ENCODE measurements at places on chromosomes 6 and 20.
A peak's percentile ranks its signal among the peaks of the same experiment; 100 is the strongest.

DNA sequence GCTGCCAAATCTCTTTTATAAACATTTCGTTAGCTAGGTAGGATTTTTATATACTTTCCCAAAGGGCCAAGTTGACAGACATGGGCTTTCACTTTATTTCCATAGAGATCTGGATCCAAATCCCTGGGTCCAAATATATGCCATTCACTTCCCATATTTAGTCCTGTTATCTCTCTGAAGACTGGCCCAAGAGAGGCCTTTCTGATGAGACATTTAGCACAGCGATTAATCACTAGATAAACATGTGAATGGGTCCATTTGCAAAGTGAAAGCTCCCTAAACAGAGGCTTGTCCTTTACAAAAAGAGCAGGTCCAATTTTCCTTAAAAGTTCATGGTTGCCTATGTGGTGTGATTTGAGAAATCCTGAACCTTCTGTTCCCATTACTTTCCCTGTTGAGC is 132.6 kb downstream of the TRMT11 start:
- no peak for DNase-seq

DNA sequence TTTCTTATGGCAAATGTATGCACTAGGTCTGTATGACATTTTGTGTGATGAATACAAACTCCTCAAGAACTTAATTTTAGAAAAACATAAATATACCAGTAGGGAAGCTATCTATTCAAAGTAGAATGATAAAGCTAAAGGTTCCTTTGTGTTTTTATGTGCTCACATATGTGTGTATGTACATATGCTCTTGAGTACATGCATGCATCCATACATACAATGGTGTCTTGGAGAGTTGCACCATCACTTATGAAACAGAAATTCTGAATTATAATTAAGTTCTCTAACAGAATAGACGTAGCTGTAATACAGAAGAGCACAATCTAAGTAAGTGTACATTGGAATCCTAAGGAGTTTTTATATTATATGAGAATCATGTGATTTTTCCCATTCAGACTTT is 2.3 kb downstream of the NKAIN2 start:
- DNase-seq, result no peak

DNA sequence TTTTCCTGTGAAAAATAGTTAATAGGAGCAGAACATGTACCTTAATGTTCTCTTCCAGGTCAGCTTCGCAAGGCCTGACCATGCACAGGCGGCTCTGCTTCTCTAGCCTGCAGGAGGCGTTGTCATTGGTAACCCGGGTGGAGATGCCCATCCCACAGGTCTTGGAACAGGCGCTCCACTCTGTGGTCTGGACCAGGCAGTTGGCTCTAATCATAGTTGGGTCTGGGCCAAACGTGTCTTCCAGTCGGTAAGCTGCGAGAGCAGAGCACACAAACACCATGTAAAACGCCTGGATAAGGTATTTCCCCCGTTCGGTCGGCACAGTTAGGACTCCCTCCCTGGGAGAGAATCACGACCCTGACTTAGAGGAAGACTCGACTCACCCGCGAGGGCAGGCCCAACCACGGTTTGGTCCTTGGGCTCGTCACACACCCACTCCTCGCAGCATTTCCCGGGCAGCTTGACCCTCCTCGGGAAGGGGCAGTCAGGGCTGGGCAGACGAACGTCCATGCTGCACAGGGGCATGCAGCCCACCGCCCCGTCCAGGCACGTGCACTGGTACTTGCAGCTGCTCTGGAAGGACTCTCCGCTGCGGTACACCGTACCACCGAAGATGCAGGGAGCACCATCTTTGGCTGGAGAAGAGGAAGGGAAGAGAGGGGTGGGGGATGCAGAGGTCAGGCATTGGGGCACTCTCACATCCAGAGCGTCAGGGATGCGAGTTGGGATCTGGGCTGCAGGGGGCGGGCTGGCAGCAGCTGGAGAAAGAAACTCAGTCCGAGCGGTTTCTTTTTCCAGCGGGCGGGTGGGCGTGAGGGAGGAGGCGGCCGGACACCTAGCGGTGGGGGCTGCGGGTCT is 1.0 kb downstream of the CCN2 start:
- no peak for DNase-seq

- no peak for DNase-seq
These were observed 151.5 kb downstream of the QKI start for GRCh38 chr6:163566056-163566455.

- no peak for DNase-seq
These were observed 19.9 kb upstream of the MUC21 start for GRCh38 chr6:30963641-30964040.

DNA sequence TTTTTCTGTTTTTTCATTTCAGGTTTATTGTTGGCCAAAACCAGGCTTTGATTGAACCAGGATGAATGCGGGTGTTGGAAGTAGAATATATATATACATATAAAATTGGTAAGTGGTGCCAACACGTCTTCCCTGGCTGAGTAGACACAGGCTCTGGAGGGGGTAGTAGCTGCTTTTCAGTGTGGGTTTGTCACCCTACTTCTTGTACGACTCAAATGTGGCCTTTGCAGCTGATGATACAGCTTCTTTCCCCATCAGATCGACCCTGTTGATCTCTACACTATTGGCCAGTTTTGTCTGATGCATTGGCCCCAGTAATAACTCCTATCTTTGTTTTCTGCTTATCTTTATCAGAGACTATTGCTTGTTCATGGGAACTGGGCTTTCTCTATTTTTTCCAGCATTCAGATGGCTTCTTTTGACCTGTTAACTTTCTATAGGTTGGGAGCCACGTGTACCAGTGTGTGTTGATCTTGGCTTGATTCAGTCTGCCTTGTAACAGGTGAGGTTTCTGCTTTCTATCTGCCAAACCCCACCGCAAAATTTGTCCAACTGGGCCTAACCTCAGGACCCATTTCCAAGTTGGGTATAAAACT is 2.7 kb upstream of the ZNFX1 start:
- DNase-seq, result no peak

- no peak for DNase-seq
These were observed 162.0 kb upstream of the ECI2 start for GRCh38 chr6:4297348-4297747.

- no peak for DNase-seq
These were observed 47.8 kb downstream of the CEP43 start for GRCh38 chr6:167046861-167047495.

- DNase-seq, result no peak
These were observed 28.6 kb upstream of the PKHD1 start for GRCh38 chr6:52115891-52116604.

DNA sequence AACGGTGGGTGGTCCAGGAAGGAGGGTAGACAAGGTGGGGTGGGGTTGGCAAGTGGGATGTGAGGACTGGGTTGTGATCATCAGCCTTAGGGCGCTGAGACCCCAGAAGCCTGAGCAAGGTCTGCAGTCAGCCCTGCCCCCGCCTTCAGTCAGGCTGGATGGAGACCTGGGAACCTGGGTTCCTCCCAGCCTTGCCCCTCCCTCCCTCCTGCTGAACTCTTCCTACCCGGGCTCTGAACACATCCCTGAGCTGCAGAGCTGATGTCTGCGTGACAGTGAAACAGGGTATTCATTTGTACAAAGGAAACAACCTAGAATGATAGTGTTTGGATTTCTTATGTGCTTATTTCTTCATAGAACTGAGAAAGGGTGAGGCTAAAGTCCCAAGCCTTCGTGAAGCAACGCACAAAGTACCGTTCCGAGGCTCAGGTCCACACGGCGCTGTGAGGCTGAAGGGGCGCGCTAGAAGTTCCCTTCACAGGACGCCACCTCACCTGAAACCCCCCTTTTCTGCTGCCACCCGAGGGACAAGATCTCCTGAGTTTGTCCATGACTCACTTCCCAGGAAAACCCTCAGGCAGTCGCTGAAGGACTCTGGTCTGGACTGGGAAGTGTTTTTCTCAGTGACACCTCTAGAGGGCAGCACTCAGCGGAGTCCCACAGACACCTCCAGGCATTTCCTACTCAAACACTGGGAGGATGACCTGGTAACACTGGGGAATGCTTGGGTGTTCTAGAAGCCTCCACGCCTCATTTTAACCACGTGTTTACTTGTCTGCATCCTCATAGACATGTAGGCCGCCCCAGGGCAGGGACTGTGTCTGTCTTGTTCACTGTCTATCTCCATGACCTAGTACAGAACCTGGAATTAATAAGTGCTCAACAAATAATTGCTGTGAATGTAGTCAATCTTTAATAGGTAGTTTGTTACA is 1.2 kb downstream of the GSTA5 start:
- DNase-seq, result peak; percentile 13

- DNase-seq, result no peak
These were observed 81.7 kb downstream of the PREP start for GRCh38 chr6:105321207-105321606.
